ENCODE measurements at places on chromosomes 6 and 20. TPM values are rescaled to one million over a fixed set of nuclear protein-coding genes. Genes with fewer than 3 reads are reported as not detected.

Gene BANF2
- not detected for total RNA-seq

Gene BHLHE23
- not detected for total RNA-seq

Gene TRIM15
- total RNA-seq = 0.59 TPM

GRCh38 chr6:37257320-37257633 lies 295 bp upstream of the TBC1D22B start:
- DNase-seq = no peak

GRCh38 chr20:52309181-52309580 lies 117.6 kb upstream of the ZFP64 start:
- no peak for DNase-seq

DNA sequence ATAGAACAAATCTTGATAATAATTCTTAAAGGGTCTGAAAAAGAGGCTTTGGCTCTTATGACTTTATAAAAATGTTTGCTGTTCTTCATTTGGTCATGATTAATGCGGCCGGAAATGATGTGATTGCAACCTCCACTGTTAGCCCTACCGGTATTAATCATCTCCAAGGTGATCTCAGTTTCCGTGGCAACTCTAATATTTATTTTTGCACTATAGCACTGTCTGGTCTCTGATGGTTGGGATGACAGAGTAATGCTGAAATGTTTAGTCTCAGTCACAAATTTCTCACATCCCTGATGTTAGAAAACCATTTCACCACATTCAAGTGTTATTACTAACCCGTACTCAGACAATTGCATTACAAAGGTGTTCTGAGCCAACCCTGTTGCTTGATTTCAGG lies 87.4 kb downstream of the TMEM200A start:
- no peak for DNase-seq

GRCh38 chr6:79038061-79038460 lies 40.0 kb downstream of the PHIP start:
- DNase-seq = no peak

DNA sequence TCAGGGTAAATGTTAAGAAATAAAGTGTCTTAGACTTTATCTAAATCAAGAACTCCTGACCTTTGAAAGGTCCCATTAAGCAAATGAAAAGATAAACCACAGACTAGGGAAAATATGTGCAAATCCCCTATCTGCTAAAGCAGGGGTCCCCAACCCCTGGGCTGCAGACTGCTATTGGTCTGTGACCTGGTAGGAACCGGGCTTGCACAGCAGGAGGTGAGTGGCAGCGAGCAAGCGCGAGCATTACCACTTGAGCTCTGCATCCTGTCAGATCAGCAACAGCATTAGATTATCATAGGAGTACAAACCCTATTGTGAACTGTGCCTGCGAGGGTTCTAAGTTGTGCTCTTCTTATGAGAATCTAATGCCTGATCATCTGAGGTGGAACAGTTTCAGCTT lies 42.4 kb downstream of the LCA5 start:
- no peak for DNase-seq

DNA sequence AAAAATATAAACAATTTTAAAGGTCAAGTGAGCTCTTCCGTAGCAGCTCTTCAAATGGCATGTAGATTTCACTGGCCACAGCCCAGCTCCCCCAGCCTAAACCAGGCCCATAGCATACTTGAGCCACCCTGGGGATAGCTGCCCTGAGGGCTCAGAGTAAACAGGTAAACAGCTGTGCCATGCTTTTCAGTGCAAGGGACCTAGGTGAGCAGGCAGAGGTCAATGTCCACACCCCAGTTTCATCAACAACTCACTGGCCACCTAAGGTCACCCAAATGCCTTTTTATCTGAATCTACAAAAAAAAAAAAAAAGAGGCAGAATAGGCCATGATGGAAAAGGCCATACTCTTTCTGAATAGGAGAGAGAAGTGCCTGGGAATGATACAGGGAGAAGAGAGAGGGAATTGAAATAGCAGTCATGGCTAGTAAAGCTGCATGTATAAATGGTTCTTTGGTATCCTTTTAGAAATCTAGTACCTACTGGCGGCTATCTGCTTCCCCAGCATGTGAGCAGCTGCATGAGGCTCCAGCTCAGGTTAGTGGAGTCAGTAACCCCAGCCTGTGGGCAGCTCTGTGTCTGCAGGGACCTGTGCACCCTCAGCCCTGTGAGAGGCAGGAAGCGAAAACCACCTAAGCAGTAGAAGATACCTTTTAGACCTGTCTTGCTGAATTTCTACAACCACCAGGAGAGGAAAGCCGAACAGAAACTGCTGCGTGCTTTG lies 77.0 kb downstream of the FOXA2 start:
- no peak for DNase-seq

GRCh38 chr6:7230327-7230691 lies 82.7 kb downstream of the SSR1 start:
- DNase-seq = no peak
